ENCODE measurements at places on chromosomes 2 and 18. TPM values are rescaled to one million over a fixed set of nuclear protein-coding genes. Genes with fewer than 3 reads are reported as not detected.

Gene GPAT2
- 3.7 TPM for total RNA-seq

Gene TBR1
- total RNA-seq: not detected

Gene OR6B2
- total RNA-seq: not detected

- H3K4me3 ChIP-seq: no peak overlapping the region
- no peak overlapping the region for H3K27ac ChIP-seq
- DNase-seq: no peak
- H3K27me3 ChIP-seq: no peaks in the 10 kb centered on the region
- no peaks in the 10 kb centered on the region for H3K36me3 ChIP-seq
- peaks cover 22% of the 10 kb centered on the region for H3K4me1 ChIP-seq
Measured at GRCh38 chr2:158955842-158956365, 12.5 kb upstream of the TANC1 start.

DNA sequence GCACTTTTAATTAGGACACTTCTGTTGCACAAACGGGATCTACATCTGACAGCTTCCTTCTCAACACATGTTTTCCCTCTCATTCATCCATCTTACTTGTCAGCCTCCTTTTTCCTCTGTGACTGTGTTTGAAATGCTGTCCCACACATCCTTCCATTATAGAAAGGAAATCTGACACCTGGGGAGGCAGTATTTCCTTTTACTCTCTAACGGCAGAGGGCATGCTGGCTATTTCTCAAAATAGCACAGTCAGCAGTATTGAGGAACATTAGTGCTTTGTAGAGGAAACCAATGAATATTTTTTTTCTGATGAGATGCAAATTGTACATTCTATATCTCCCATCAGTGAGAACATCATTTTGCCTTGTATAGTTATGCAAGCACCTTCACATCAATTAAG, 668.7 kb downstream of the SLC4A3 start:
- no peaks in the 10 kb centered on the region for H3K4me1 ChIP-seq
- no peak overlapping the region for H3K4me3 ChIP-seq
- no peak overlapping the region for H3K27ac ChIP-seq
- no peaks in the 10 kb centered on the region for H3K36me3 ChIP-seq

DNA sequence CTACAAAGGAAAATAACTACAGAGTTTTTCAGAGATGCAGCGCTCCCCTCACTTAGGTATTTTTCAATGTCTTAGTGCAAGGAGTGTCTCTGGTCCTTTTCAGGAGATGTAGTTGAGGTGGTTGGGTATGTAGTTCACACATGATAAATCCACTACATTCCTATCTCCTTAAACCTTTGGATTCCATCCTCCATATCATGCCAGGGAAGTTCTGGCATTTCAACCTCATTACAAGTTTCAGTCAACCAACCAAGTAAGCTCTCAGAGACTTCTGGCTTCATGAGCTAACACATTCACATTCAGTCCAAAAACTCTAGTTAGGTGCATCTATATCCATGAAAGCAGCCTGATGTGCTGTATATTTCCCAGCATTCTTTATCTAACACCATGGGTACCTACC, 47.3 kb downstream of the MAP3K20 start:
- H3K27me3 ChIP-seq: no peaks in the 10 kb centered on the region
- no peak overlapping the region for H3K27ac ChIP-seq
- no peak for DNase-seq
- no peak overlapping the region for H3K4me3 ChIP-seq
- H3K4me1 ChIP-seq: peaks cover 26% of the 10 kb centered on the region

GRCh38 chr2:199704358-199705238, 146.4 kb downstream of the FTCDNL1 start:
- no peaks in the 10 kb centered on the region for H3K27me3 ChIP-seq
- no peaks in the 10 kb centered on the region for H3K36me3 ChIP-seq
- peak; percentile 52 for DNase-seq
- H3K27ac ChIP-seq: no peak overlapping the region
- no peaks in the 10 kb centered on the region for H3K4me1 ChIP-seq
- no peak overlapping the region for H3K4me3 ChIP-seq

- peaks cover 26% of the 10 kb centered on the region for H3K4me1 ChIP-seq
- no peaks in the 10 kb centered on the region for H3K36me3 ChIP-seq
- no peaks in the 10 kb centered on the region for H3K27me3 ChIP-seq
- H3K27ac ChIP-seq: peak overlapping the region; percentile 21
- no peak for DNase-seq
Measured at GRCh38 chr2:46161911-46162310, 135.3 kb upstream of the EPAS1 start.

DNA sequence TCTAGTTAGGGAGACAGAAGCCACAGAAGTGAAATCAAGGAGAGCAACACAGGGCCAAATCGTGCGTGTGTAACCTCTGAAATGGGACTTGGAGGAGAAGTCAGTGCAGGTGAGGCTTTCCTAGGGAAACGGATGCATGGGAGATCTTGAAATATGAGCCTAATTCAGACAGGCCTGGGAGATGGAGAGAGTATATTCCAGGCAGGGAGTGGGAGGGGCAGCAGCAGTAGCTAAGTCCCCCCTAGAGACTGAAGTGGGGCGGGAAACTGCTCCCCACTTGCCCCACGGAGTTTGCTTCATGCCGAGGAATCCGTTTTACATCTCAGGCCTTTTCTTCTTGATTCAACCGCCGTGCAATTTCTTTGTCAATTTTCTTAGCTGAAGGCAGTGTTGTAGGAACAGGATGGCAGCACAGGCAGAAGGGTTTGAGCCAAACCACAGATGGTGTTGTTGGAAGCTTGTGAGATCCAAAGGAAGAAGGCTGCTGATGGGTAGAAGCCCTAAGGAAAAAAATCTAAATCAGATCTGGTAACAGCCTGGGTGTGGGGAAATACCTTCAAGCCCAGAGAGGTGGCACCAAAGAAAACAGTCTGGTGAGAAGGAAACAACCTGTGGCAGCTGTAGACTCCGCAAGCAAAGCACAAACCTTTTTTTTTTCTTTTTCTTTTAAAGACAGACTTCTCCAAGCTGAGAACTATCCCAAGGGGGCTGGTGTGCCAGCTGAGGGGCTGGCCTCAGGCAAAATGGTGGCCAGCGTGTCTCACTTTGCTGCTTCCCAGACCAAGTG, 40.2 kb downstream of the EPAS1 start:
- peak overlapping the region; percentile 88 for H3K27ac ChIP-seq
- H3K36me3 ChIP-seq: no peaks in the 10 kb centered on the region
- no peak overlapping the region for H3K4me3 ChIP-seq
- peaks cover 43% of the 10 kb centered on the region for H3K4me1 ChIP-seq

DNA sequence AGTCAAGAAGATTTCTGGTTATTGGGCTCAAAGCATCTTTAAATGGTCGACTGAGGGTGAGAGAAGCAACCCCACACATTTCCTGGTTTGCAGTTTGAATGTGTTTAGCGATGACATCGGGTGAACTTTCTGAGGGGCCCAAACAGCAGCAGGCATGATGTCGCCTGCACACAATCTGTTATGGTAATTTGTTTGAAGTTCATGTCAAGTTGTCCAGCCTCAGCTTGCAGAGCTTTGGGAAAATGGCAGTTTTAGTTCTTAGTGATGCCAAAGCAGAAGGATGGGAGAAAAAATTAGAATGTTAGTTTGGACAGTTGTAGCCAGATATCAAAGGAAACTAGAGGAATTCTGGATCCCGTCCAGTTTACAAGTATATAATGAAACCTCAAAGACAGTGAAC, 284.6 kb downstream of the MBD5 start:
- H3K27ac ChIP-seq: no peak overlapping the region
- DNase-seq: no peak
- H3K27me3 ChIP-seq: no peaks in the 10 kb centered on the region
- H3K4me1 ChIP-seq: peaks cover 6% of the 10 kb centered on the region

DNA sequence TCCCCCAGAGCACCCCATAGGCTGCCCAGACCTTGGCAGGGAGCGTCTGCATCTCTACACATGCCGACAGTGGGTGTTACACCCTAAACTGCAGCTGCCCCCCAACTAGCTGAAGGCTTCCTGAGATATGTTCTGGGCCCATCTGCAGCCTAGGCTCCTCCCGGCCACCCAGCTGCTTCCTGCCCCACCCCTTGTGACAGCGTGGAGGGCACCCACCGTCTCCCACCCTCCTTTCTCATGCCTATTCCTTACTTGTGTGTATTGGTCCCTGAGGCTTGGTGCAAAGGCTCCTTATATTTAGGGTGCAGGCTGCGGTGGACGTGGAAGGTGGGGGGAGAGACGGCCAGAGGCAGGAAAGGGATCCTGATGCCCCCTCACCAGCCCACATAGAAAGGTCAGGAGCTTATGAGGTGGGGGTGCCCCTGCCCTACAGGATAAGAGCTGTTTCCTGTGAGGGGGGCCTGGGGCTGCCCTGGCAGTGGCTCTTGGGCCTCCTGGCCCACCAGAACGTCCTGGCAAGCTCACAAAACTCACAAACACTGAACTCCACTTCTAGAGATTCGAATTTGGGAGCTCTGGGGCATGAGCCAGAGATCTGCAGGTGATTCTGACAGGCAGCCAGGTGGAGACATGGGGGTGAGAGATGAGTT, 7.3 kb upstream of the PROM2 start:
- H3K27ac ChIP-seq: no peak overlapping the region
- no peaks in the 10 kb centered on the region for H3K36me3 ChIP-seq
- H3K4me3 ChIP-seq: no peak overlapping the region
- H3K4me1 ChIP-seq: no peaks in the 10 kb centered on the region
- DNase-seq: no peak

DNA sequence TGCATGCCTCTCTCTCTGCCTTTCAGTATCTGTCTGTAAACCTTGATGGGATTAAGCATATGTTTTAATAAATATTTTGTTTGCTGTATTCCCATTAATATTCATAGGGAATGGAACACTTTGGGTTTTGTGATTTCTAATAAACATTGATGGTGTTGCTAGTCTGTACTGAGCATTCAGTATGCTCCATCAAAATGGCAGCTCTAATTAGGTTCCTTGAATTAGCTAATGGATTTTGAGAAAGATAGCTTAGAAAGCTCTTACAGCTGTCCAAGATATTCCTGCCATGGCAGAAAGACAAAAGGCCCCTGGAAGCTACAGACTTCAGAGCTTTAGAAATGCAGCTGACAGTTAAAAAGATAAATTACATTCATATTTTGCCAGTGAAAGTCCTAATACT, 199.2 kb upstream of the NRP2 start:
- no peak overlapping the region for H3K4me3 ChIP-seq
- no peaks in the 10 kb centered on the region for H3K36me3 ChIP-seq
- H3K4me1 ChIP-seq: no peaks in the 10 kb centered on the region
- H3K27ac ChIP-seq: no peak overlapping the region
- no peaks in the 10 kb centered on the region for H3K27me3 ChIP-seq
- no peak for DNase-seq

- no peaks in the 10 kb centered on the region for H3K4me1 ChIP-seq
- no peaks in the 10 kb centered on the region for H3K36me3 ChIP-seq
- no peaks in the 10 kb centered on the region for H3K27me3 ChIP-seq
Measured at GRCh38 chr18:39341129-39341528, 1775.5 kb upstream of the CELF4 start.
